ENCODE measurements at places on chromosomes 3 and 15. TPM values are rescaled to one million over a fixed set of nuclear protein-coding genes. Genes with fewer than 3 reads are reported as not detected.

The NTRK3 gene
- polyA plus RNA-seq = 8.9 TPM

The PP2D1 gene
- polyA plus RNA-seq = not detected

The DENND6A gene
- polyA plus RNA-seq = 7.8 TPM

GRCh38 chr3:179670311-179670710, 17.5 kb downstream of the USP13 start:
- DNase-seq = no peak

DNA sequence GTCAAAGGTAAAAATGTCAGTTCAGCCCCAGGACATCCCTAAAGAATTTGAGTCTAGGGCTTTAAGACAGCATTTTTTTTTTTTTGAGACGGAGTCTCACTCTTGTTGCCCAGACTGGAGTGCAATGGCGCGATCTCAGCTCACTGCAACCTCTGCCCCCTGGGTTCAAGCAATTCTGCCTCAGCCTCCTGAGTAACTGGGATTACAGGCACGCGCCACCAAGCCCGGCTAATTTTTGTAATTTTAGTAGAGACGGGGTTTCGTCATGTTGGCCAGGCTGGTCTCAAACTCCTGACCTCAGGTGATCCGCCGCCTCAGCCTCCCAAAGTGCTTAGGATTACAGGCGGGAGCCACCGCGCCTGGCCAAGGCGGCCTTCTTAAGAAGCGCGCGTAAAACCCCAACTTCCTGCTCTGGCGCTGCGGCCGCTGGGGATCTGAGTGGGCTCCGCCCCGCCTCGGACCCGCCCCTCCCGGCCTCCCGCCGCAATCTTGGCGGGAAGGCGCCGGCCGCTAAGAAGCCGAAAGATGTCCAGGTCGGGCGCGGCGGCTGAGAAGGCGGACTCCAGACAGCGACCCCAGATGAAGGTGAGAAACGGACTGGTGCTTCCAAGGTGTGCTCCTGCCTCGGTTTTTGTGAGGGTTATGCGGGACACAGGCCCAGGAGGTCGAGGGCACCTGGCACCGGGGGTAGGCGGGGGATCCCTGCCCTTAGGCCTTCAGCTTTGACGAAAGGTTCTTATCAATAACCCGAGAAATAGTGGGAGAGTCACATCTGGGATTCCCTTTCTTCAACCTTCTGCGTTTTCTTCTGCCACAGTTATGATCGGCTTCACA, at the start of gene WDR76:
Gene WDR76 (plus strand): TSS at position 495 of the 834 bp plus-strand sequence. CDS start 31 bp downstream, at position 526.
- DNase-seq = peak; percentile 90

DNA sequence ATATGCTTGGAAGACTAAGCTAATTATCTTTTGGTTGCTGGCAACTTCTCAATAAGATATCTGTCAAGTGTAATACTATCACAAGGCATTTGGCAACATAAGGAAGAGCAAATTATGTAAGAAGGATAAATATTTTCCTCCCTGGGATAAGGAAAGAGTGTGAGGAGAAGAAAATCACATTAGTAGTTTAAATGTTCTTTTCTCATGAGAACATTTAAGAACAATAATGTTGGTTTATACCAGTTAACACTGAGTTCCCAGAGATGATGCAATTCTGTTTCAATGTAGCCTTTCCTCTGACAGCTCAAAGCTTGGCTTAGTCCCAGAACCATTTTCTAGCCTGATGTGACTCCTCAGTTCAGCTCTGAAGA, 66.1 kb upstream of the NPHP3 start:
- DNase-seq = no peak

- no peak for DNase-seq
These were observed 51.9 kb upstream of the ETV5 start for GRCh38 chr3:186160691-186161243.
